ENCODE measurements at places on chromosomes 6 and 20. TPM values are rescaled to one million over a fixed set of nuclear protein-coding genes. Genes with fewer than 3 reads are reported as not detected.

The FNDC11 gene
- total RNA-seq: 0.10 TPM

GRCh38 chr6:54057058-54057457, 54.2 kb upstream of the MLIP start:
- DNase-seq: no peak

The TOX2 gene
- total RNA-seq: 3.6 TPM

DNA sequence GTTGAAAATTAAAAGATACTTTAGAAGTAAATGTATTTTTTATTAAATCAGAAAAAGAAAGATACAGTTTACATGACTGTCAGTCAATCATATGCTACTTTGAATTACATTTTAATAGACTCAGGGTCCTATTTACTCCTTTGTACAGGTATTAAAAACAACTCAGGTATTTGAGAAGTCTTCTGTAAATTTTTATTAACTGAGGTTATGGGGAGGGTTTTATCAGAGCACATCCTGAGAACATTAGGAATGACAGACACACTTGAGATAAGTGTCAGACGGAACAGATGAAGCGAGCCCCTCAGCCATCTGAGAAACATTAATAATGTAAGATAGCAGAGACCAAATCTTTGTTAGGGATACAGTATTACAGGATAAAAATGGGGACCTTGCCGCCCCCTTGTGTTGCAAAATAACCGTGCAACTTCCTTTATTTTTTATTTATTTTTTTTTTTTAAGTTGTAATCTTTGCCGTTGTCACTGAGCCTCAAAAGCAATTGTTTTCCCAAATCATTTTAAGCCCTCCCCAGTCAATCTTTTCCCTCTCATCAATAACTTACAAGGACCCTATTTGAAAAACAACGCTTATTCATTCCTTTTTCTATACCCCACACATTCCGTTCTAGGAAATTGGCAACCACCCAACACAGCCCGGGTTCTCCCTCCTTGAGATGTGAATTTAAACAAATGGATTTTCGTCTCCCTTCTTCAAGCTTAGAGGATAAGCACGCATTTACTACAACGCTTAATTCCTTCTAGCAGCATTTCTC, 126.7 kb downstream of the BCAS1 start:
- no peak for DNase-seq

The RAET1L gene
- total RNA-seq: not detected

The C6orf15 gene
- total RNA-seq: not detected
